ENCODE measurements at places on chromosomes 1 and 21.

- DNase-seq = no peak
Measured at GRCh38 chr1:232655746-232656085, 25.8 kb upstream of the SIPA1L2 start.

DNA sequence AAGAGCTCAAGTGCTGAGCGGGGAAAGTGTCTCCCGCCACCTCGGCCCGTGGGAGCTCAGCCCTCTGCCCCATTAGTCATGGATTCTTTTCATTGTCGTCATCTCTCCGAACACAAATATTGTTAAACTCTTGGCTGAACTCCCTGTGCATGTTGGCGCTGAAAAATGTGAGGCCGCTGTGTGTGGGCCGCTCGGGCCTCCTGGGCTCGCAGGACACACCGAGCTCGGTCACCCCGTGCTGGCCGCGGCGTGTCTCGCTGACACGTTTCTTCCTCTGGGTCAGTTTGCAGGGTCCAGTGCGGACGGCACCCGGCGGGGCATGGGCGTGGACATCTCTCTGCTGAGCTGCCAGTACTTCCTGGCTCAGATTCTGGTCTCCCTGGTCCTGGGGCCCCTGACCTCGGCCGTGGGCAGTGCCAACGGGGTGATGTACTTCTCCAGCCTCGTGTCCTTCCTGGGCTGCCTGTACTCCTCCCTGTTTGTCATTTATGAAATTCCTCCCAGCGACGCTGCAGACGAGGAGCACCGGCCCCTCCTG lies 25.6 kb downstream of the SLC45A1 start:
- no peak for DNase-seq

- no peak for DNase-seq
Measured at GRCh38 chr1:247387565-247387964, 28.4 kb upstream of the NLRP3 start.

DNA sequence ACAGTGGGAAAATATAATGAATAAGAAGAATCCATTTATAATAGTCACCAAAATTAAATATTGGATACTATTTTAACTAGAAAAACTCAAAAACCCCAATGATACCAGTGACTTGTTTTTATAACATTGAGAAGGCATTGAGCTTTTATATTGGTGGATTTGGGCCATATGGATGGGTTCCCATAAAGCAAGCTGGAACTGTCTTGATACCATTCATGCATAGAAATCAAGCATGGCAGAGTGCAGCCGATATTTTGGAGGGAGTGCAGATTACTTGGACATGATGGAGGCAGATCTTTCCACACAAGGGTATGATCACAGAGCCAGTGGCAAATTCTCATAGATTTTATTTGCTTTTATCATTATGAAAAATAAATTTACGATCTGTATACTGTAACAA lies 3.8 kb upstream of the RWDD3 start:
- no peak for DNase-seq

DNA sequence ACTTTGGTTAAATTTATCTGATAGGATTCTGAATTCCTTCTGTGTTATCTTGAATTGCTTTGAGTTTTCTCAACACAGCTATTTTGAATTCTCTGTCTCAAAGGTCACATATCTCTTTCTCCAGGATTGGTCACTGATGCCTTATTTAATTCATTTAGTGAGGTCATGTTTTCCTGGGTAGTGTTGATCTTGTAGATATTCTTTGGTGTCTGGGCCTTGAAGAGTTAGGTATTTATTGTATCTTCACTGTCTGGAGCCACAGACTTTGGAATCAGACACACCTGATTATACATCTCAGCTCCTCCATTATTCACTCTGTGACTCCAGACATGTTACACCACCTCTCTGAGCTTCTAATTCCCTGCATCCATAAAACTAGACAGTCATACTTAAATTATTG lies 34.2 kb upstream of the ETS2 start:
- no peak for DNase-seq

DNA sequence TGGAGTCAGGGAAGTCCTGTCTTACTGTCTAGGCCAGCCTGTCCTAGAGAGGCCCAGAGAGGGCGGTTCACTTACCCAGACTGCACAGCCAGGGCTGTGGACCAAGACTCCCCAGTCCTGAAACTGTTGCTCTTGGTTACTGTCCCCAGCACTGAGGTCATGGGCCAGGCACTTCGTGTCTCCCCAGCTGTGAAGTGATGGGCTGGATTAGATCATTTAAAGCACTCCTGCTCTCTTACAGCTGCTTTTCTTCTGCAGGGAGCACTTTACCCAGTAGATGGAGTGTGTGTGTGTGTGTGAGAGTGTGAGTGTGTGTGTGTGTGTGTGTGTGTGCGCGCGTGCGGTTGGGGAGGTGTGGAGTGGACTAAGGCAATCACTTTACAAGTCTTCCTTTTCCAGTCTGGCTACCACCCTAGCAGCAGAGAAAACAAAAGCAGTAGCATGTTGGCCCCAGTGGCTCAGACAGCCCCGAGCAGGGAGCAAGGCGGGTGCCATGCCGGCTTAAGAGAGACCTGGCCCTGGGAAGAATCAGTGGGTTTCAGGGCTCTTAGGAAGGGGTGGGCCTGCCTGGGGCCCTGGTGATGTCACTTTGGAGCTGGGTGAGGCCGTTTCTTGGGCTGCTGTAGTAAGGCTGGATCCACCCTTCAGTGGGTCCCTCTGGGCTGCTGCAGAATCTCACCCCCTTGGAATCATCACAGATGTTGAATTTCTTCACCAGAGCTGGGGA lies 2.4 kb downstream of the SPSB1 start:
- DNase-seq = no peak

GRCh38 chr21:36965720-36966065 lies 776 bp downstream of the HLCS start:
- no peak for DNase-seq

DNA sequence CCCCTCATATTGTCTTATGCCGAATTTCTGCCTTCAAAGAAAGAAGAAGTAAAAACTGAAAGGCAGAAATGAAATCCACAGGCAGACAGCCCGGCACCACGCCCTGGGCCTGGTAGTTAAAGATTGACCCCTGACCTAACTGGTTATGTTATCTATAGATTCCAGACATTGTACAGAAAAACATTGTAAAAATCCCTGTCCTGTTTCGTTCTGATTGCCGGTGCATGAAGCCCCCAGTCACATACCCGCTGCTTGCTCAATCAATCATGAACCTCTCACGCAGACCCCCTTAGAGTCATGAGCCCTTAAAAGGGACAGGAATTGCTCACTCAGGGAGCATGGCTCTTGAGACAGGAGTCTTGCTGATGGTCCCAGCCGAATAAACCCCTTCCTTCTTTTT lies 49.3 kb downstream of the JMJD4 start:
- DNase-seq = no peak

DNA sequence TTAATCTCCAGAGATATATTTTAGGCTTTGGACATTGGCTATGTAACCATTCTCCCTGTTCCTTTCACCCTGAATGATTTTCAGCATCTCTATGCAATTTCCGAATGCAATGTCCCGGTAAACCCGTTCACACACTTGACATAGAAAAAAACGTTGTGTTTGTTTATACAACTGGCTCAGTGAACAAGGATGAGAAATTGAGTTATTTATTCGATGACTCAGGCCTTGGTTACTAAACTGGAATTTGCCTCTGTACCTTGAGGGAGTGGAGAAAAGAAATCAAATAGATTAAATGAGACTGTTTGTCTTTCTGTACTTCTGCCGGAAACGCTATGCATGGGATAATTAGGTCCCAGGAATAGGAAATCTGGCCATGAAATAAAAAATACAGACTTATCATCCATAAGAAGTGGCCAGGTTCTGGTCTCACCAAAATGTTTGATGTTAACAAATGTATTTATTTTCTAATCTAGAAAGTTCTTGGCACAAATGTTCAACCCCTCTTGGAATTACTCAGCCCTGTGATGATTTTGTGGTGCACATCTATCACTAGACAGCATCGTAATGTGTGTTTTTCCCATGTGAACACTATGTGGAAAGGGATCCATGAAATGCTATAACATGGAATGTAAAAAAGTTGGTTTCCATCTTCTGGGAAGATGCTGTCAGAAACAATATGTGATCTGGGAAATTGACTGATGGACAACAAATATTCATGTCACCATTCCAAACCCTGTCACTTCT lies 253.9 kb downstream of the DUSP10 start:
- no peak for DNase-seq

GRCh38 chr1:109649491-109649914 lies 6.4 kb upstream of the GSTM4 start:
- no peak for DNase-seq

DNA sequence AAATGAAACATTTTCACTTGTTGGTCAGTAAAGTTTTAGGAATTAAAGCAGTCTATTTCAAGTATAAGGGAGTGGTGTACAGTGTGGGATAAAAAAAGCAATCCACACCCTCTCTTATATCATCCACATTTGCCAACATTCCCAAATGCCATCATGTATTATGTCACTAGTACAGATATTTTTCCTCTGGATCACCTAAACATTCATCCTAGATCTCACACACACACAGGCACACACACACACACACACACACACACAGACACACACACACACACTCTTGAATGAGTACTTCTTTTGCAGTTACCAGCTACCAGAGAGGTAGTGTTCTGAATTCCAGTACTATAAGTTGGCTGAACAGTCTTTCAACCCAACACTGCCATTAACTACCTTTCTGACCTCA lies 1369.1 kb upstream of the ADGRL4 start:
- DNase-seq = no peak

- no peak for DNase-seq
Measured at GRCh38 chr1:151970626-151971025, 23.0 kb downstream of the S100A10 start.

DNA sequence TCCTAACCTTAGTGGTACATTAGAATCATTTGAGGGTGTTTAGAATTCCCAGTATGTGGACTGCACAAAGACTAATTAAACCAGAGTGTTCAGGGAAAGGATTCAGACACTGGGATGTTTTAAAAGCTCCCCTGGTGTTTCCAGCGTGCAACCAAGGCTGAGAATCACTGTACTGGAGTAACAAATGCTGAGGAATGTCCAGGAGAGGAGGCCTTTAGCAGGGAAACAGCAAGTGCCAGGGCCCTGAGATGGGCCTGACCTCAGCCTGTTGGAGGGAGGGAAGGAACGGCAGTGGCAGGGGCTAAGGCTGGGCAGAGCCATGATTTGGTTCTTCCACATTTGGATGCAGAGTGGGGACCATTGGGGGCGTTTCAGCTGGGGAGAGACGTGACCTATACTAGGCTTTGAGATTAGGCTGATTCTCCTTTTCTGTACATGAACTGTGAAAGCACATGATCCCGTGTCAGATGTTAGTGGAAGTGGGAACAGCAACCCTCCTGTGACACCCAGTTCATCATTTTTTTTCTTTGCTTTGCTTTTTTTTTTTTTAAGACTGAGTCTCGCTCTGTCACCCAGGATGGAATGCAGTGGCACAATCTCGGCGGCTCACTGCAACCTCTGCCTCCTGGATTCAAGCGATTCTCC lies 49.3 kb downstream of the KANK4 start:
- no peak for DNase-seq

DNA sequence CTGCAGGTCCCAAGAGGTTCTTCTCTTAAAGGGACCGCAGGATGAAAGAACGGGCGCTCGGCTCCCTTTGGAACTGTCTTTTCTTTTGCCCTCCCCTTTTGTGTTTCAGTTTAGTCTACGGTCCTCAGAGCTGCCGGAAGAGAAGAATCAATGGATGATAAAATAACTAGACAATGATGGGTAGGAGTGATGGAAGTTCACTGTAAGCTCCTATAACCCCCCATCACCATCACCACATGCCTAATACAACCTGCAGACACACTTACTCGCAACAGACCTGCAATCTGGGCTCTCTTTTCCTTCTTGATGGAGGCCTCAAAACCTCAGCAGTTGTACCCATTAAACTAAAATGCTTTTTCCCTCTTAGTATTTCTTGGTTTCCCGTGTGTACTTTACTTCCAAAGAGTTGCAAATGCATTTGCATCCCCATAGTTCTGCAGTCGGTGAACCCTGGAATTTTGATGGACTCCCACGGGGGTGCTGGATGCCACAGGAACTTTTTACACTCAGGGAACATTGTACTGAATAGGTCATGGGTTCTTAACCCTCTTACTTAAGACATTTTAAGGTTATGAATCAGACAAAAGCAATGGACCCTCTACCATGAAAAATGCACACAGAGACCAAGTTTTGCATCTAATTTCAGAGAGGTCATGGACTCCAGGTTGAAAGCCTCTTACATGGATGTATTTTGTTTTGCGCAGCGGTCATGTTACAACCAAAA lies 633 bp upstream of the RFX5 start:
- no peak for DNase-seq

DNA sequence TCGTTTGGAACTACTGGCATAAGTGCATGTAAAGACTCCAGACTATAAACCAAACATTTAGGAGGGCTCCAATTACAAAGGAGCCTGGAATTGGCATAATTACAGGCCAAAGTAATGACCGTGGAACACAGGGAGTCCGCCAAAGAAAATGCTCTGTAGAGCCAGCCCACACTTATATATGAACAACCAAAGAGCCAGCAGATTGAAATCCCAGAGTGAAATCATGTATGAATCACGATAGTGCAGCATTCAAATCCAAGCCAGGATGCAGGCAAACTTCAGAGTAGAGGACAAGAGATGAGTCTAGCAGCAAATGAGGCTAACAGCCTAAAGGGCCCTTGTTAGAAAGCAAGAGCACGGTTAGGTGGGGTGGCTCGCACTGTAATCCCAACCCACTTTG lies 13.1 kb downstream of the VPS26C start:
- no peak for DNase-seq

DNA sequence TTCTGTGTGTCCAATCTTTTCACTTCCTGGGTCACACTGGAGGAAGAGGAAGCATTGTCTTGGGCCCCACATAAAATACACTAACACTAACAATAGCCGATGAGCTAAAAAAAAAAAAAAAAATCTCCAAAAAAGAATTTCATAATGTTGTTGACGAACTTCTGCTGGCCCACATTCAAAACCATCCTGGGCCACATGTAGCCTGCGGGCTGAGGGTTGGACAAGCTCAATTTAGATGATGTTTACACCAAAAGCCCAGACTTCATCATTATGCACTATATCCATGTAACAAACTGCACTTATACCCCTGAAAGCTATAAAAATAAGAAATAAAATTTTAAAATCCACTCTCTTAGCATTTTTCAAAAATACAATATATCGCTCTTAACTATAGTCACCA lies 187.8 kb upstream of the PTBP2 start:
- DNase-seq = no peak

- no peak for DNase-seq
Measured at GRCh38 chr1:217004776-217005436, 281.7 kb upstream of the ESRRG start.

- no peak for DNase-seq
Measured at GRCh38 chr1:93756657-93757056, 75.0 kb upstream of the BCAR3 start.

DNA sequence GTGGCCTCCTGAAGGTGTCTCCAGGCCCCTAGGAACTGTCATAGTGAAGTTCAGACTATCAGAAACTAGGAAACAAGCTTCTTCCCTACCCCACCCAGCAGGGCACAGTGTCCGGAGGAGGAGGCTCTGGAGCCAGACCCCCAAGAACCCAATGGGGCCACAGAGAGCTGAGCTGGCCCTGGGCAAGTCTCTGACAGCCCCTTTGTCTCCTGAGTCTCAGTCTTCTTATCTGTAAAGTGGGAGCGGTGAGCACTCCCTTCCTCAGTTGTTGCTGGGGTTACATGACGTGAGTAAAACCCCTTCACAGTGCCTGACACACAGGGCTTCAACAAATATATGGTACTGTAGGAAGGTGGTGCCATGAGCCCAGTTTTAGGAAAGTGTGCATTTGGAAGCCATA lies 675.8 kb downstream of the MATN1 start:
- DNase-seq = no peak

All from bone marrow (tissue), 2 donors.